ENCODE measurements at places on chromosomes 5 and 9.

DNA sequence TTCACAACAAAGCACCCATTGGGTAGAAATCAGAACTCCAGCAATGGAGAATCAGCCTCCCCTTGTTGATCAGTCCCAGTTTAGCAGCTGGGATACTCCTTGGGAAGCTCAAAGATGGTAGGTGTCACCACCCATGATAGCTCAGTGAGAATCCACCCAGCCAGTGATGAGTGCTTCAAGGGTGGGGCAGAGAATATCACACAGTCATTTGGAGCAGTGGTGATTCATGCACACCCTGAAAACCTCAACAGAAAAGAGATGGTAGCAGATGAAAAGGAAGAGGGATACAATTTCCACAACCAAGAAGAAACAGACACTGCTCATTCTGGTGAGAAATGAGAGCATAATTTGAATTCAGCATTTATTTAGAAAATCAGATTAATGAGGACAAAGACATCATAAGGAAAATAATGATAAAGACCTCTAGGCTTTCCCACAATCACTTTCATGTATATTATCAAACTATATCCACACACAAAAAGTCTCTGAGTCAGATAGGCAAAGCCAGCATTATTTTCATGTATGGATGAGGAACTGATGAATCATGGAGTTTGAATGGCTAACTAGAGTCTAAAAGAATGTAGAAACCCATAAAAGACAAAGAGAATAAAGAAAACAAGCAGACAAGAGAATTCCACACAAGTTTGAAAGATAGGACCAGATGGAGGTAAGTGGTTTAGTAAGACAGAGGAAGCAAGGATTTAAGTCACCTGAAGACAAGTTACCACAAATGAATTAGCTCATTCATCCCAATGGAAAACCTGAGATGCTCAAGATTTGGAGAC lies 82.9 kb downstream of the FEM1C start:
- no peak for DNase-seq

- no peak for DNase-seq
These were observed 32.4 kb downstream of the LPAR1 start for GRCh38 chr9:111005746-111006470.

GRCh38 chr9:113409883-113410206 lies 630 bp downstream of the POLE3 start:
- DNase-seq, result no peak

DNA sequence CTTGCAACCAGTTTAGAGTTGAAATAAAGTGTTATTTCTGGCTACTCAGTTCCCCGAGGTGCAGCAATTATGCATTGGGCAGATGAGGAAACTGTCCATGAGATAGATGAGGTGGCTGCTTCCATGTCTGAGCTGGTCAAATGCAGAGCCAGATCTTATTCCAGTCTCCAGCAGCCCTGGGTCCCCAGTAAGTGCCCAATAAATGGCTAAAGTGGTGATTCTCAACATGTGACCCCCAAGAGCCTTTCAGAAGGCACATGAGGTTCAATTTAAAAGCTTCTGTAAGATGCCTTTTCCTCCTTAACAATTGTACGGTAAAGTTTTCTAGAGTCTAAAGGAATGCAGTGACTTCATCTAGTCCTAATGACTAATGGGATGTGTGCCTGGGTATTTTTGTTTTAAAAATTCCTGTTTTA lies 17.5 kb downstream of the ATOX1 start:
- no peak for DNase-seq

GRCh38 chr9:37220971-37221370 lies 100.6 kb downstream of the ZCCHC7 start:
- no peak for DNase-seq

- DNase-seq, result no peak
These were observed 7.0 kb downstream of the TRMT10B start for GRCh38 chr9:37760416-37761161.

- no peak for DNase-seq
These were observed 28.1 kb downstream of the RNF20 start for GRCh38 chr9:101561740-101562139.

- no peak for DNase-seq
These were observed 20.9 kb downstream of the PCSK5 start for GRCh38 chr9:75911390-75911789.

DNA sequence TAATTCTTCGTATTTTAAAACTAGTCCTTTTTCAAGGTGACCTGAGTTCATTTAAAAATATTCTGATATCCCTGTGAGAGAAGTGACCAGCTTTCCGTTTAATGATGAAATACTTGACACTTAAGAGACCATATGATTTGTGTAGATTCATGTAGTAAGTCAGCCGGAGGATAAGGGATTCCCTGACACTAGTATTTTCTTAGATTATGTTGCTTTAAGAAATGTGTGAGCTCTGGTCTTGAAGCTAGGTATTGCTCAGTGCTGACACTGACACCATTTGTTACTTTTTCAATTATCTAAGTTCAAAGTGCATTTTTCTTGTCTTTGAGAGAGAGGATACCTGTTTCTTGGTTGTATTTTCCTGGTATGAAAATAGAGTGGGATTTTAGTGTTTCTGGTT lies 4.2 kb downstream of the NIPBL start:
- DNase-seq, result no peak
